ENCODE measurements at places on chromosomes 12 and 14.

DNA sequence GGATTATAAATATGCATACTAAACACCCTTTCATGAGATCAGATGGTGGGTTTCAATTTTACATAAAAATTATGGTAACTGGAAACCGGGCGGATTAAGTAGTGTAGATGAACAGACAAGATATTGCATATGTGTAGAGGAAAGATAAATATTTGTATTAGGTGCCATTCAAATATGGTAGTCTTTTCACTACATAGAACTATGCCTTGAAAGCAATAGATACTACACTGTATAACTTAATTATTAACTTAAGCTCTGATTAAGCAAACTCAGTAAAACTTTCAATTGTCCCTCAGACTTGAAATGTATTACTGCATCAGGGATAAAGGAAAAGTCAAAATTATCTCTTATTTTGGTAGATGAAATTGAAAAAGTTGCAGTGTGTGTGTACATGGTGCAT is 1.9 kb downstream of the PTPN21 start:
- DNase-seq, result no peak

- no peak for DNase-seq
Measured at GRCh38 chr14:69395929-69396328, 2.2 kb downstream of the ERH start.

DNA sequence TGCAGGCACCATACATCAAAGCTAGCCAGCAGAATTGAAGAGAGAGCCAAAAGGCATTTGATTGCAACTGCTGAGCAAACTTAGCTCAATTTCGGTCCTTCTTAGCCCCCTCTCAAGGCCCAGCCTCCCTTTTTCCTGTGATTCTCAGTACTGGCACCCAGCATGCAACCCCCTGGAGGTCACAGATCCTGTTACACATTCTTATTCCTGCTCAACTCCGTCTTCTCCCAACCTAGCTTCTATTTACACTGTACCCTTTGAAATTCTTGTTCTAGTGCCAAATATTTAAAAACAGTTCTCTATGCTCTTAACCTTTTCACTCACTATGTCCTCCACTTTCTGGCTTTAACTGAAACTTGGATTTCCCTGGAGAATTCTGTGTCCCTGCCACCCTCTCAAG is 131.3 kb upstream of the CPSF6 start:
- no peak for DNase-seq

DNA sequence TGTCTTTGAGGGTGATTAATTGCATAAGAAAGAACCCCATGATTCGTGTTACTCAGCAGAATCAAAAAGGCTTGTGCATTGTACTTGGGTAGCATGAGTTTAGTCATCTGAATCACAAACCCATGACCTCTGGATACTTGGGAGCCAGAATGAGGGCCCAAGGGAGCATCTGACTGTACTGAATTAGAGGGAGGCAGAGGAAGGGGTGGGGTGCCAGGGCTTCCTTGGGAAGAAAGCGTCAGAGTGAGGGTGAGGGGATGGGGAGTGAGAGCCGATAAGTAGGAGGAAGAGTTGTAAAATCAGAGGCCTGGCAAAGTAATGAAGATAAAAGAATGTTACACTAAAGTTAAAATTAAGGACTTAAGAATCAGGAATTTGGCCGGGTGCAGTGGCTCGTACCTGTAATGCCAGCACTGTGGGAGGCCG is 29.8 kb downstream of the GPRC5D start:
- no peak for DNase-seq

DNA sequence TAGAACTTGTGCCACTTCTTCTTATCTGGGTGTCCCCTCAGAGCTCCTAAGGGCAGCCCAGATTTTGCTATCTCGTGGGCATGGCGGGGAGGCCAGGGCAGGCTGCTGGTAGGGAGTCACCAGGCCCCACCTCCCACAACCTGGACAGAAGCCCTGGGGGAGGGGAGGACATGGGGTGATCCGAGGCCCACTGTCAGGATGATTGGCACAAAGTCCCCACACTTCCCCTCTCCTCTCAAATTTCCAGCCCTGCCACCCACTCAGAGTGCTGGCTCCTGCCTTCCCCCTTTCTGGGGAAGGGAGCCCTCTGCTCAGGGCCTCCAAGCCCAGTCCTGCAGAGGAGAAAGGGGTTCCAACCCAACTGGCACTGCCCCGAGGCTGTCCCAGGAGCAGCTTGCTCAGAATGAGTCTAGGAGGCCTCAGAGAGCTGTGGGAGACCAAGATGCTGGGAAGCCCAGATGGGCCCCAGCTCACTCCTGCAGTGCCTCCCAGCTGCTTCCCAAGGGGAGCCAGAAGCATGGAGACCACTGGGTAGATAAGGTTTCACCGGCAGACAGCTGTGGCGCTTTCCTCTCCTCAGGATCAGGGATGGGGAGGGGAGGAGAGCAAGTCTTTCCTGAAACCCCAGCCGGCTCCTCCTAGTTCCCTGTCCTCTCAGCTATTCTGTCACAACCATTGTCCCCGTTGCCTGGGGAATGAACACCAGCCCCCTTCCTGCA is 82.8 kb downstream of the B4GALNT3 start:
- DNase-seq, result no peak
